ENCODE measurements at places on chromosomes 3 and 15.

DNA sequence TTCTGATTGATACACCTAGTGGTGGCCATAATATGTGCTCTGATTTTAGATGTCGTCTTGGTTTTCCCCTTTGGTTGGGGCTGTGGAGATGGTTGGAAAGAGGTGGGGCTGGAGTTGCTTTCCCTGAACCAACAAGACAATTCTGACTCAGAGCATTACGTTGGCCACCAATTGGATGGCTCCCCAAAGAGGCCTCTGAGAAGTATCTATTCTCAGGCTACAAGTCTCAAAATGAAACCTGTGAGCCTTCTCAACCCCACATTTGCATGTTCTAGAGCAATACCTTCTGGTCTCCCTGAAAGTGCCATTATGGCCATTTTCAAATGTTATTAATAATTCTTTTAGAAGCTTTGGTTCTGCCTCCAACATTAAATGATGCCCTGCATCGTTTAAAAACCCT lies 188.4 kb upstream of the WNT5A start:
- no peak for DNase-seq

- no peak for DNase-seq
These were observed 82.1 kb upstream of the BCHE start for GRCh38 chr3:165919284-165919683.

DNA sequence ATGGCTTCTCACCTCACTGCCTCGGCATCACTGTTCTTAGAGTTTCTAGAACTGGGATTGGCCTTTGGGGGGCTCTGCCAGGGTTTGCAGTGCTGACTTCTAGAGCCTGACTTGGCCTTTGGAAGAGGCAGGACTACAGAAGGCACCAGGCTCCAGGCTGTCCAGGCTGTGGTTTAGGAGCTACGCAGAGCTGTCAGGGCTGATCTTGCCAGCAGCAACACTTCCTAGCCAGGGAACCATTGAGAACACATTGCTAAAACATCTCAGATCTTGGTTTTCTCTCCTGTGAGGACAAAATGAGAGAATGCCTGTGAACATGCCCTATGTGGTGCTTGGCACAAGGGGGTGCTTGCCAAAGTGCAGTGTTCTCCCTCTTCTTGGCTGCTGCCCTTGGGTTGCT lies 34.6 kb upstream of the APEH start:
- no peak for DNase-seq

DNA sequence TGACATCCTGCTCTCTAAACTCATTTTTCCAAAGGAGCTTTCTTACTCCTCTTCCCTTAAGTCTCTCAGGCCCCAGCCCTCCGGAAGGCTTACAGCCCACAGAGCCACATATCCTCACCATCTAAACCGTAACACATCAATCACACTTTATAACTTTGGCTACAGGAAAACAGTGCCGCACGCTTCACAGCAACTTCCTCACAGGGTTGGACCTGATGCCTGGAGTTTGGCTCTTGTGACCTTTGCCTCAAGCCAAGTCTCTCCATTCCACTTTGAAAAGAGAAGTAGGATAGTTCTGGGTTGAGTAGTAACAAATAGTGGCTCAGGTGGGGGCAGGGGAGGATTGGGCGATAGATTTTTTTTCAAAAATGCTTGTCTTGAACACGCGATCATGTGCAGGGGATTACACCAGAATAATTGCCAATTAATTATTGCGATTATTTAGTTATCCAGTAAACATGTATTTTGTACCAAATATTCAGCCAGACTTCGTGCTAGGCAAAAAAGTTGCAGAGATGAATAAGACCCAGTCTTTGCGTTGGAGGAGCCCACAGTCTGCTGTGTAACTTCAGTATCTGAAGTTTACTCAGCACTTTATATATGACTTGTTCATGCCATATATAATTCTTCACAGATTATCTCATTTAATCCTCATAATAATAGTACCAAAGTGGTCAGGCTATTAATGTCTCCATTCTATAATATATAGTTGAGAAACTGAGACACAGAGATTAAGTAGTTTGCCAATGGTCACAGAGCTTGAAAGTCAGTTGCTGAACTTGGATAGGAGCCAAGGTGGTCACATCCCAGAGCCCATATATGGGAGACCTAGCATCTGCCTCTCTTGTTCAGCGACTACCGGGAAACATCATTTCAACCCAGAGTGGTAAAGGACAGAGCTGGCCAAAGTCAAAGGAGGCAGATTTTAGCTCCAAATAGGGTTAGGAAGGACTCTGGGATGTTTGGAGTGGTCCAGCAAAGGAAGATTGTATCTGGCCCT lies 2.4 kb upstream of the ETV5 start:
- no peak for DNase-seq

DNA sequence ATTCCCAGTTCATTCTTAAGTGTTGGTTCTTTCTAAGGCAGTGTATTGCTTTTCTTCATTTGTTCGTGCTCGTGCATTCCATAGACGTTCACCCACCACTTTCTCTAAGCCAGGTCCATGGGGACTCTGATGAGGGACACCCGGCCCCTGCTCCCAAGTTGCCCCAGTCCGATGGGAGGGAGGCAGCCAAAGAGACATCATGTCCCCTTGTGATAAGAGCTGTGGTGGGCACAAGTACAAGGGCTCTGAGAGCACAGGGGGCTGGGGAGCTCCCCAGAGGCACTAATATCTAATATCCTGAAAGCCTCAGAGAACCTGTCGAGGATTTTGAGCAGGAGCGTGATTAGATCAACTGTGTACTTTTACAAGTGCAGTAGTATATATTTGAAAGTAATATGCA lies 6.3 kb downstream of the SPSB4 start:
- no peak for DNase-seq

DNA sequence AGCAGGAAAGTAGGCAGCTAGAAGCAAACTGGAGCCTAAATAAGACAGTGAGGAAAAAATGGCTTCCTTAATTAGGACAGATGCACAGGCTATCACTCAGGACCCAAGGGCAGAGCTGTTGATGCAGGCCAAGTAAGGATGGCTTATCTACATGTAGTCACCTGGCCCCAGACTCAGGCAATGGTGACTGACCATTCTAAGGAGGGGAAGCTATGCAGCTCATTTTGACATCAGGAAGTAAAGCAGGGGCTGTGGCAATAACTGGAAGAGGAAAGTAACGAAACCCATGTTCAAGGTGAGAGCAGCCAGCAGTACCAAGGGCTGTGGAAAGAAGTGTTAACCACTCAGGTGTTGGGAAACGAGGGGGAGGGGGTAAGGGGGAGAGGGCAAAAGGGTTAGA lies 16.2 kb downstream of the ACAD11 start:
- DNase-seq: no peak

- no peak for DNase-seq
These were observed 134.3 kb downstream of the EDEM1 start for GRCh38 chr3:5321666-5322340.

- no peak for DNase-seq
These were observed 77.2 kb upstream of the ARPP21 start for GRCh38 chr3:35562141-35562540.

DNA sequence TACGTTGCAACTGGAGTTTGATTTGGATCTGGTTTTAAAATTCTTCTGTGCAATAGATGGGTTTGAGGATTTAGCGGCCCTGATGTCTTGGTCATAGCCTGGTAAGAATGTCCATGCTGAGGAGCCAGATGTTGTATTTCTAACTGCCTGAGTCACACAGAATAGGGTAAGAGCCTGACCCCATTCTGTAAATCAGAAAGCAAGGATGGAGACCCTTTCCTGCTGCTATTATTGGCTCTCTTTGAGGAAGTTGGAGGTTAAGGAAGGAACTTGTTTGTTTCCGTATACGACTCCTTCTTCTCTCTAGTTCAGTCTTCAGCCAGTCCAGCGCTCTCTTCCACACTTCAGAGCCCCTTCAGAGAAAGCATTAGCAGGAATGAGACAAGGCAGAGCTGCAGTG lies 65.1 kb downstream of the HCN4 start:
- DNase-seq: no peak
